ENCODE measurements at places on chromosomes 11 and 22. TPM values are rescaled to one million over a fixed set of nuclear protein-coding genes. Genes with fewer than 3 reads are reported as not detected.

Gene RHOG
- total RNA-seq, result 10.9 TPM

Gene SLCO2B1
- total RNA-seq, result 101 TPM

Gene C11orf21
- total RNA-seq, result 0.26 TPM

Gene MYBPC3
- not detected for total RNA-seq

Gene SYT9
- total RNA-seq, result 1.0 TPM

Gene SPINDOC
- total RNA-seq, result 16.2 TPM

DNA sequence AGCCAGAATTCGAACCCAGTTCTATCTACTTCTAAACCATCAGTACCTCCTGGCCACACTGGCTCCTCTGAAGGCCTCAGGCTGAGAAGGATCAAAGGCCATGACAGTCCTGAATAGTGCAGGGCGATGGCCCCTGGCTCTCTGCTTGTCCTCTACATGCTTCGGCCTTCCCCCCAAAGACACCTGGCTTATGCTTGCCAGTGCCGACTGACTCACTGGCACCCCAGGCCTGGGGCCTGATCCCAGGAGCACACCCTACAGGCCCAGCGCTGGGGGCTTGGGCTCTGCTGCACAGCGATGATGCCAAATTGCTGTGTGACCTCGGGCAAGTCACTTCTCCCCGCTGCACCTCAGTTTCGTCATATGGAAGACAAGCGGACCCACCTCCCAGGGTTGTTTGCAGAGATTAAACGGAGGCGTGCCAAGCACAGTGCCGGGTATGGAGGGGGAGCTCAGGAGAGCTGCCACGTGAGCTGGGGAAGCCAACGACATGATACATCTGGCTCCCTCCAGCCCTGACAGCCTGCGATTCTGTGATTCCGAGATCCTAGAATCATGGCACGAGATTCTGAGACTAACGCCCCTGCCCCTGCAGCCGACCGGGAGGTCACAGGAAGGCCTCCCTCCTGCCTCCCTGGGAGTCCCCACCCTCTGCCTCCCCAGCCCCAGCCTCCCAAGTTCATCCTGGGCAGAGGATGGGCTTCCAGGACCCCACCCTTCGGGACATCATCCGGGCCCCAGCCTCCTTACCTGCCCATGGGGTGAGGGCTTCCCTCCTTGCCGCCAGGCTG lies 1.0 kb downstream of the SSTR3 start:
- DNase-seq, result no peak

GRCh38 chr22:22418957-22419356 lies 89.6 kb downstream of the ZNF280B start:
- DNase-seq, result no peak

GRCh38 chr11:112834277-112834755 lies 126.9 kb upstream of the NCAM1 start:
- peak; percentile 82 for DNase-seq

DNA sequence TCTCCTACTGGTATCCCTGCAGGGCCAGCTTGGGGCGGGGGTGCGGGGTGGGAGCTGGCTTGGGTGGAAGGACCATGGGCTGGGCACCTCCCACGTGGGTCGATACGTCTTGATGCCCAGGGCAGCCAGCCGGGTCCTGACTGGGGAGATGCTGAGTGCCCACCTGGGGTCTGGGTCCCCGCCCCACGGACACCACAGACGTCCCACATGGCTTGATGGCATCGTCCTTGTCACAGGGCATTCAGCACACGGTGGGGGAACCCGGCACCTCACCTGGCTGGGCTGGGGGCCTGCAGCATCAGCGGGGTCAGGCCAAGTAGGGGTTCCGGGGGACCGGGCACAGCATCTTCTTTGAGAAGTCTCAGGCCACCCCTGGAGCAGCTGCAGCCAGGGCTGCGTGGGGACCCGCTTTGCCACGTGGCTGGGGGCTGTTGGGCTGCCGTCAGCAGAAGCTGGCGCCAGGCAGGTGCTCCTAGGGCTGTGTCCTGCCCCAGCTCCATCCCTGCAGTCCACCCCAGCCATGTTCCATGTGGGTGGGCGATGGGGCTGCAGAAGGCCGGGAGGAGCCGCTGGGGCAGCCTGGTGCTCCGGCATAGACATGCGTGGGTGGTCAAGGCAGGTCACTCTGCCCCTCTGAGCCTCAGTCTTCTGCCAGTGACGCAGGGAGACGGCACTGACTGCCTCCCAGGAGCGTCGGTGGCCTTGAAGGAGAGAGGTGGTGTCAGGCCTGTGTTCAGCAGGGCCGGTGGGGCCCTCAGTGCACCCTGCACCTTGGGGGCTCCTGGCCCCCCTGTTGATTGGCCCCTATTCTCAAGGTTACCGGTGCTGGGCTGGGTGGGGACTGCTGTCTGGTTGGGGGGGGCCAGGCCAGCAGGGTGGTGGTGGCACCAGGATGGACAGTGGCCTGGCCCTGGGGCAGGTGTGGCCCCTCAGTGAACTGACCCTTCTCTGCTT lies 8.4 kb downstream of the SELENOO start:
- DNase-seq, result peak; percentile 15

- DNase-seq, result peak; percentile 34
Measured at GRCh38 chr22:44172370-44173108, 8.2 kb upstream of the PARVG start.

DNA sequence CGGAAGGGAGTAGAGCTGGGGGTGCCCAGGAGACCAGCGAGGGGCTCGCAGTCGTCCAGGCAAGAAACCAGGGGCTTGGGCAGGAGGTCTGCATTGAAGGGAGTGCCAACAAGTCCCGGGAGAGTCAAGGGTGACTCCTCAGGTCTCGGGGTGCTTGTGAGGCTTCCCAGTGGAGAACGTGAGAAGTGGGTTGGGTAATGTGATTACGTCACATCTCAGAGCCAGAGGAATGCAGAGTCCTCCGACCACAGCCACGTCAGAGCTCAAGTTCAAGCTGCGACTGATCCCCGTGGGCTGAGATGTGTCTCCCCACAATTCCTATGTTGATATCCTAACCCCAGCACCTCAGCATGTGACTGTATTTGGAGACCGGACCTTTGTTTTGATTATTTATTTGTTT lies 89.7 kb upstream of the SHANK2 start:
- no peak for DNase-seq

DNA sequence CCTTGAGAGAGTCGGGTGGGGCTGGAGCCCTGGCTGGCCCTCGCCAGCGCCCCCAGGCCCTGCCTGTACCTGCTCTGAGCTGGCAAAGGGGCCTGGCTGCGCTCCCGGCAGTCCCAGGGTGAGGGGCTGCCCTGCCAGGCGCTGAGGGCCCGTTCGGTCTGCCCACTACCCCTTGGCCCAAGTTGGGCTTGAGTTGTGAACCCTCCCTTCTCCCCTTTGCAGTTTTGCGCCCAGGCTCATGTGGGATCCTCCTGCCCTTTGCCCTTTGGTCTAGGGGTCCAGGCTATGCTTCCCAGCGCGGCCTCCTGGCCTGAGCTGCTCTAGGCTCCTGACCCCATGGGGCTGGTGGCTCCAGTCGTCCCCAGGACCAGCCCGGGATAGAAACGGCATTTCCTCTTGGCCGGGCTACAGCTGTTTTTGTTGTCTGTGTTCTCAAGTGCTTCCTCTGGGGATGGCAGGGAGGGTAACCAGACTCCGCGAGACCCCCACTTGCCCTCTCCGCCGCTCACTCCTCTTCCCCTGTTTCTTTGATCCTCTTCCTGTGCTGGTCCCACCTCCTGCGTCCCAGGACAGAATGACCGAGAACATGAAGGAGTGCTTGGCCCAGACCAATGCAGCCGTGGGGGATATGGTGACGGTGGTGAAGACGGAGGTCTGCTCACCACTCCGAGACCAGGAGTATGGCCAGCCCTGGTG lies 34.9 kb downstream of the PRDM11 start:
- no peak for DNase-seq

- no peak for DNase-seq
Measured at GRCh38 chr11:61384271-61385242, 7.8 kb upstream of the TMEM216 start.

- DNase-seq, result no peak
Measured at GRCh38 chr11:31643857-31644256, 134.3 kb downstream of the ELP4 start.

- no peak for DNase-seq
Measured at GRCh38 chr11:6474806-6475500, 1.2 kb upstream of the TRIM3 start.

DNA sequence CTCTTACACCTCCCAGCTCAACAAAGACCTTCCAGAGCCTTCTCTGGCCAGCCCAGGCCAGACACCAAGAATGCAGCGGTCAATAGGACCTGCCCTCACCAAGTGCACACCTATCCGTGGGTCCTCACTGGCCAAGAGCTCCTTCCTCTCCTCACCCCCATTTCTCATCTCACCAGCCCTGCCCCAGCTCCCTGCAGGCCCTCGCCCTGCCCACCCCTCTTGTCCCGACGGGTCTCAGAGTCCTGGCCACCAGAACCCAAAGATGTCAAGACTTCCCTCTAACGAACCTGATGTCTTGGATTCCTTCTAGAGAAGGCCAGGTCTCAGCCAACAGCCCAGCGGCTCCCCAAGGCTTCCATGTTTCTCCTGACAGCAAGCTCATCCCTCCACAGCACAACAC lies 43.6 kb downstream of the IGF2 start:
- DNase-seq, result no peak

DNA sequence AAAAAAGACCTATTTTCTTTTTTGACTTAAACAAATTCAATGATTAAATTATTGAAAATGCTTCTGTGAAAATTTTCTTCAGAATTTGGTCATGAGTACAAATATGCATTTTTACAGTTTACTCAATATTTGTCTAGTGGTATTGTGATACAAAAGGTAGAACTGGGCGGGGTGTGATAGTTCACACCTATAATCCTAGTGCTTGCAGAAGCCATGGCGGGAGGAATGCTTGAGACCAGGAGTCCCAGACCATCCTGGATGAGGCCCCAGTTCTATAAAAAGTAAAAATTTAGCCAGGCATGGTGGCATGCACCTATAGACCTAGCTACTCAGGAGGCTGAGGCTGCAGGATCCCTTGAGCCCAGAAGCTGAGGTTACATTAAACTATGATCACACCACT lies 90.6 kb downstream of the ARHGAP42 start:
- no peak for DNase-seq

DNA sequence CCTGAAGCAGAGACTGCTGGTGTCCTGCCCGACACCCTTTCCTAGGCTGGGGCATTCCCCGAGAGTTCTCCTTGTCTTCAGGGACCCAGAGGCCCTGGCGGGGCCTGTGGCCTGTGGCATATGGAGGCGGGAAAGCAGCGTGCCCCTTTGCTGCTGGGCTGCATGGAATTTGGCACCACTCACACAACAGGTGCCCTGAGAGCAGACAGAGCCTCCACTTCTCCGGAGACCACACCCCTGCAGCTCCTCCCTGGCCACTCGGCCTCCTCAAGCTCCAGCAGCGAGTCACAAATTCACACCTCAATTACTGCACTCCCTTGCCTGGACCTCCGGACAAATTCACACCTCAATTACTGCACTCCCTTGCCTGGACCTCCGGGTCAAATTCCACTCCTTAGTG lies 1375.2 kb downstream of the TBC1D22A start:
- DNase-seq, result no peak

GRCh38 chr22:26669060-26669481 lies 11.7 kb downstream of the MIAT start:
- DNase-seq, result peak; percentile 91

GRCh38 chr11:117620659-117621058 lies 176.4 kb downstream of the DSCAML1 start:
- DNase-seq, result no peak

DNA sequence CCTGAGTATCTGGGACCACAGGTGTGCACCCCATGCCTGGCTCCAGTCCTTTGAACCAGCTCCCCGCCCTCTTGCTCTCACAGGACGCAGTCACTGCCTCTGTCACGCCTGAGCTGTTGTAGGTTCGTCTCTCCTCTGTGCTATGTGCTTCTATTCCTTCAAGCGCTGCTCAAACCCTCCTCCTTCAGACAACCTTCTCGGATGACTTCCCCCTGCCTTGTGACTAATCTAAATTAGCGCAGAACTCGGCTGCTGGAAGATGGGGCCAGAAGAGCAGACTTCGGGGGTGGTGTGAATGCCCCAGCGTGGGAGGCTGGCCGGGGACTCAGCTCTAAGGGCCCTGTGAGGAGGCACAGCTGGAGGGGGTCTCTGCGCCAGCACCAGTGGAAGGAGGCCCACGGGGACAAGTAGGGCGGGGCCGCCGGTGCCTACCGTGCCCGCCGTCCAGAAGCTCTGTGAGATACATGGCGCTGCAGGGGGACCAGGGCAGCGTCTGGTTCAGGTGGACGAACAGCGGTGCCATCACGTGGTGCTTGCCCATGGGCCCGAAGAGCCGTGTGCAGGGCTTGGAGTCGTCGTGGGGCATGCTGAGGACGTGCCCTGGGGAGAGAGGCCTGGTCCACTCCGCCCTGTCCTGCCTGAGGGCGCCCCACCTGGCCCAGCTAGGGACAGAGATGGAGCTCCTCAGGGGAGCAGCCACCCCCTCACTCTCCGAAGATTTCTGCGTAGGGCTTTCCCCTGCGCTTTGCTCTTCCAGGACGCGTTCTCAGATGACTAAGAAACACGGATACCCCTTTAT lies 12.5 kb downstream of the ADAMTS8 start:
- DNase-seq, result no peak

Data from body of pancreas (tissue), 4 donors.